Stimulated activated CD8-positive, alpha-beta memory T cell treated with anti-CD3 and anti-CD28 coated beads, Interleukin-12 subunit alpha, Interleukin-12 subunit beta, amount 100 ng/mL, for 4 hours (primary cell): ENCODE measurements at places on chromosomes 7 and 10.
A peak's percentile ranks its signal among the peaks of the same experiment; 100 is the strongest.

- no peak for DNase-seq
These were observed 32.0 kb downstream of the ANTXRL start for GRCh38 chr10:46318799-46319198.

GRCh38 chr7:96321658-96322372 lies at the start of gene SLC25A13:
Gene SLC25A13 (minus strand): TSS chr7:96322098. CDS start chr7:96321956, 142 bp downstream.
- DNase-seq = peak; percentile 45

DNA sequence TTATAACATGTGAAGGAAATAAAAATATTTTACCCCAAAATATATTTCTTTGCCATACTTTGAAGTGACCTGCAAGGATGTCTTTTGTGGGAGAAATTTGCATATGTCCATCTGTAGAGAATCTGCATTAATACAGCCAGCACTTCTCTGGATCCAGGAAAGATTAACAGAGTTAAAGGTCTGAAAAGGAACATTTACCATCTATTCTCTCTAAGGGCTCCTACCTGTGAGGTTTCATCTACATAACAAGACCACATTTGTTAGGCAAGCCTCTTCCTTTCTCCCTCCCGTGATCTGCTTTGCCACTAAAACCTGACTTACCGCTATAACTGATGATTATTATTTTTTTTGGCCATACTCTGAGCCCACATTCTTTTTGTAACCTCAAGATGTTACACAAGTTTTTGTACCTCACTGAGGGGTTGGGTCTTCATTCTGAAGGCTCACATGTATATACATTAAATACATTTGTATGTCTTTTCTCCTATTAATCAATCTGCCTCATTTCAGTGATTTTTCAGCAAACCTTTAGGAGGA lies 129.4 kb downstream of the AKR1D1 start:
- no peak for DNase-seq

GRCh38 chr10:91924212-91925021 lies 847 bp downstream of the BTAF1 start:
- no peak for DNase-seq

GRCh38 chr7:157818701-157819454 lies 482.1 kb downstream of the DNAJB6 start:
- DNase-seq = no peak

DNA sequence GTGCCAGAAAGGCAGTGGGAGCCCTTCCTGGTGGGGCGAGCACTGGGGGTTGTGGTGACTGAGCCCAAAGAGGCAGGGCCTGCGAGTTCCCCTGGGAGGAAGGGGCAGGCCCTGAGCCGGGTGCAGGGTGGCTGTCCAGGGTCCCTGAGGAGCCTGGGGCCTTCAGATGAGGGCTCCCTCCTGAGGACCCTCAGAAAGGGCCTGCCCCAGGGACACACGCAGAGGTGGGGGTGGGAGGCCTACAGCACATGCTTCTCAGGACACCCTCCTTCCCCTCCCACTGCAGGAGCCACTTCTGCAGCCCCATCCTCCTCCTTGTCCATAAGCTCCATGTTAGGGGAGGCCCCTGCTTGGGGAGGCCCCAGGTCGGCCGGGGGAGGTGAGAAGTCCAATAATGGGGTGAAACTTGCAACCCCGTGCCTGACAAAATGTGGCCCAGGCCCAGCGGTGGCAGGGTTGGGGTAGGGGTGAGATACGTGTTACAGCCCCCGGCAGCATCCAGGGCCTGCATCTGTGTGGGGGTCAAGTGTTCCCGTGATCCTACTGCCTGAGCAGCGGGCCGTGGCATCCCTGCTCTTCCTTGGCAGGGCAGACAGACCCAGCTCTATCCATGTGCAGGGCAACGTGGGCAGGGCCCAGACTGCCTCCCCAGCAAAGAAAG lies 31.8 kb upstream of the RET start:
- DNase-seq = no peak

DNA sequence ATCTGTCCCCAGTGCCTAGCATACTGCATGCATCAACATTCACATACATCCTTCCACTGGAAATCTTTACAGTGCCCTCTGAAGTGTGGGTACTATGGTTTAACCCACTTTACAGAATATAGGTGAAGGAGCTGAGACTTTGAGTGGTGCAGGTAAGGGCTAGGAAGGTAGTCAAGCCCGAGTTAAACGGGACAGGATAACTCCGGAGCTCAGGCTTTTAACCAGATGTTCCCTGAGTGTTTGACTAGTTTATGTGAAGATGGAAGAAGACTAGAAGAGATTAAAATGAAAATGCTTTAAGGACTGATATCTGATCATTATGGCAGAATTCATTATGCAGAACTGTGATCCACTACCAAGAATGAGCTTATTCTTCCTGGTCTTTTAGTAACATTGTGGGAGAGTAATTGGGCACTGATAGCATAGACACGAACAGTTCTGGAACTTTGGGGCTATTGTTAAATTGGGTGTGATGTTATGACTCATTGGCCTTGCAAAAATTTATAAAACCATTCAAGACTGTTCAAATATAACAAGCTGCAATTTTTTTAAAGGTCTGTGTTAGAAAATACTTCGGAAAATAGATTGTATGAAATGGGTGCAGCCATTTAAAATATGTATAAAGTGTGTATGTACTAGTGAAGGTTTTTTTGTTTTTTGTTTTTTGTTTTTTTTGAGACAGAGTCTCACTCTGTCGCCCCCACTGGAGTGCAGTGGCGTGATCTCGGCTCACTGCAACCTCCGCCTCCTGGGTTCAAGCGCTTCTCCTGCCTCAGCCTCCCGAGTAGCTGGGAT lies 4.4 kb downstream of the CUL1 start:
- no peak for DNase-seq

GRCh38 chr10:50614444-50615137 lies 9.2 kb downstream of the SGMS1 start:
- DNase-seq = no peak

DNA sequence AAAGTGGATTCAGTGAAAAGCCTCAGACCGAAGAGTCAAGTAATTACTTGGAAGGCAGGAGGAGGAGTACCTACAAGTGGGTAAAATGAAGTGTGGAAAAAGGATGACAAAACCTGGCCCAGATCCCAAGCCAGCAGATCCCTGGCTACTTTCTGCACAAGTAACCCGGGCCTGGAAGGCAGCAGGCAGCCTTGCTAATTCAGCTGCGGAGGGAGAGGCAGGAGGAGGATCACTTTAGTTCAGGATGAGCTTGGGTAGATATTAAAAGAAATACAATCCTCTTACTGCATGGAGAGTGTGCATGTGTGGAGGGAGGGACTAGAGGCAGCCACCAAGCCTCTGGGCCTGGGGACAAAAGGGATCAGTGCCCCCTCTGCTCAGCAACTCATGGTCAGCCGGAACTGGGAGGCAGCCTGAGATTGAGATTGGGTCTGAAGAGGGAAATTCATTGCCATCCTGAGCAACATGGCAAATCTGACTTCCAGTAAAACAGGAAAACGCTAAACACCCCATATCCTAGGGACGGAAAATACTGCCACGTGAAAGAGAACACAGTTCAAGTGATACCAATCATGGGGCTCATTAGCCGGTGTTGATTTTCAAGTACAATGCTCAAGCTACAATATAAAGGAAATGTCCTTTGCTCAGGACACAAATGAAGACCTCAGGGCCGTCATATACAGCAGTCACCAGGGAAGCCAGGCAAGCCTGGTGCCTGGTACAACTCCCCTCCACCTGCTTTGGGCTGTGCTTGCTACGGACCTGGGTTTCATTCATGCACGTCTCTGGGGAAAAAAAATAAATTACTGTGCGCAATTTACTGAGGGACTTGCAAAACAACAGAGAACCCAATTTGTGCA lies 1.3 kb downstream of the AMPH start:
- no peak for DNase-seq

- peak; percentile 8 for DNase-seq
These were observed 231.8 kb downstream of the KCNMA1 start for GRCh38 chr10:77405771-77406241.

- no peak for DNase-seq
These were observed 5.8 kb downstream of the TSPAN15 start for GRCh38 chr10:69456880-69457693.

DNA sequence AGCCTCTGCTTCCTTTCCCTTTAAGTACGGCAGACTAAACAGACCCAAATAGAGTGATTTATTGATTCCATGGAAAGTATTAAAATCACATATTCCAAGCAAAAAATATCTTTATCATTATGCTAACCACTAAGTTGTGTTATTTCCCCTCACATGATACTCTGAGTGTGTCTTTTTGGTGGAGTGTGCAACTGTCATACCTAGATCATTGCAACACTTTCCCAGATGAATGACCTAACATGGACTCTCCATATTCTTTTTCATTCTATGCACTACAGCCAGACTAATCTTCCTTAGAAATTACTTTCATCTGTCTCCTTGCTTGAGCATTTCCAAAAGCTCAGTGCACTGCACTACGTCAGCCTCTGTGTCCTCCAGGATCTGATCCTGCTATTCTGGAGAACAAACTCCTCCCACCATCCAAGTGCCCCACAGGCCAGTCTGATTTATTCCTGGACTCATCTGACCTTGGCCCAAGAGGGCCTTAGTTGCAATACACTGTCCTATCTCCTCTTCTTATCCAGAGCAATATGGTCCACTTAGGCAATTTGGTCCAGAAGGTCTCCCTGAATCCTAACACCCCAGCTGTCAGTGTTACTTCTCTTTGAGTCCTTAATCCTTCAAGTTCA lies 263.3 kb upstream of the KLF6 start:
- no peak for DNase-seq

DNA sequence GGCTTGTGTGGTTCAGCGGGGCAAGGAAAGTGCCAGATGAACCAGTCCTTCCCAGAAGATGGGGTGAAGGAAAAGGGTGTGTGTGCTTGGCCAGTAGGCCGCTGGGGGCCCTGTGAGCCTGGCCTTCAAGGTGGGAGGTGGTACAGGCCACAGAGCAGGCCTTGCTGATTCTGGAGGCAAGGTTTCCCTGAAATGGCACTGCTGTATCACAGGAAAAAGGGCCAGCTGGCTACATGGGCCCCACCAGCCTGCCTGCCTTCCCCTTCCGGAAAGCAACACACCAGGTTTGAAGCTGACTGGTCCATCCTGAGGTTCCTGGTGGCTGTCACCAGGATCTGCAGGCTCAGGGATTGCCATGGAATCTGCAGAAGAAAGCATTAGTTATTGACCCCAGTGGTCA lies 12.5 kb downstream of the MMRN2 start:
- no peak for DNase-seq

DNA sequence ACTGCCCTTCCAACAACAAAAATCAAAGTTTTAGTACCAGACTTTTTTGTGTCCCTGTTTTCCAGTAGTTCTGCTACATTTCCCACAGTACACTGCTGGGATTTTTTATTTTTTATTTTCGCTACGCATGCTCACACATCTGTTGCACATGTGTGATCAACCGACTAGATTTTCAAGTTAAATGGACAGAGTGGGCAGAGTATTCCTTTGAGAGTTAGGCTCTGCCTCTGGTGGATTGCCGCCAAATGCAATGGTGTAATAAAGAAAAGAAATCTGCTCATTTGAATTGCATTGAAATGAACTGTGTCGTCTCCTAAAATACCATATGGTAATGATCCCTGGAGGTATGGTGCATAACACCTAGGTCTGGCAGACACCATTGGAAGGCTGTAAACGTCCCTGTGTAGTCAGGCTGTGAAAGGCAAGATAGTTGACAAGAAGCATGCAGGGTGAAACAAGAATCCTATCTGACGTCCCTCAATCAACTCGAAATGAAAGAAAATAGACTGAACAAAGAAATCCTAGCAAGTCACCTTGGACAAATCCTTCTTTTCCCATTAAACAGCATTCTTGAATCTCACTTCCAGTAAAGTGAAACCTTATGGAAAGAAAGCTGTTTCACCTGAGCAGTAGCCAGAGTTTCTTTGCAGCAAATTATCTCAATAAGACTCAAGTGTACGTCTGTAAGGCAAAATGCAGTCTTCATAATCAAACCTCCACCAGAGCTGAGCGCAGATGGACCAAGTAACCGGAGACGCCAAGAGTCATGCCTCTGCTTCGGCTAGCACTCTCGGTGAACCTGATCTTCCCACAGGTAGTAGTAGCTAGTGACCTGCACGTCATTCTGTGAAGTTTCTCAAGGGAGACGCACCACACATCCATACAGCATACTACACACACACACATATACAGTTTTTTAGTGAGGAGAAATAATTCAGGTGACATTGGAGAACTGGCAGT lies 357.3 kb downstream of the CRPPA start:
- DNase-seq = no peak

DNA sequence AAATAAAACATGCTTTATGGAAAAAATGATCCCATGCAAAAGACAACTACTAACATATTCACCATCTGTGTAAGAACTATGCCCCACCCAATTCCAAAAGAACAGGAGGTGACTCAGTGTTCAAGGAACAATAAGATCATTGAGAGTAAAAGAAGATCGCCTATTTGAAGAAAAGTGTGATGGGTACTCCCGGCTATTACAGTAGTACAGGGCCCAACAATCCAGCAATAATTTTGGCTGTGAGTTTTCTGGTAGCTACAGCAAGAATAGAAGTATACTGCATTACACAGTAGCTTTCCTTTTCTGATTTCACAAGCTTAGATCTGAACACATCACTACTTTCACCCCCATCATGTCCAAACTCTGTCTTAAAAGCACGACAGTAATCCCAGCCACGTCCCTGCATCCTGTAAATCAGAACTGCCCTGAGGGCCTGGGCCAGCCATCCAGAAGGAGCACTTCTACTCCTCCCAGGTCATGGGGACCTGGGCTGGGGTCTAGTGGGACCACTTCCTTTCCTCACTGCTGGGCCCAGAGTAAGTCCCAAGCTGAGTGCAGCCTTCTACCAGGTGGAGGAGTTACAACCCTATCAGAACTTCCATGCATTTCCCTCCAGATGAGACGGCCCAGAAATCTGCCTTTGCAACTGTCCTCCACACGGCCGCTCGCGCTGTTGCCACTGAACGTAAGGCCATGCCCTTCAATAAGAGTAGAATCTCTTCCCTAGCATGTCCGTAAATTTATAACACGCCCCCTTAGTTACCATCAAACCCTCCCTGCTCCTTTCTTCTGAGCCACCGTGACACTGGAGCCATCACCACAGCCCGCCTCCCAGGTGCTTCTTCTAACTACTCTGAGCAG lies 7.9 kb downstream of the ESYT2 start:
- DNase-seq = no peak

DNA sequence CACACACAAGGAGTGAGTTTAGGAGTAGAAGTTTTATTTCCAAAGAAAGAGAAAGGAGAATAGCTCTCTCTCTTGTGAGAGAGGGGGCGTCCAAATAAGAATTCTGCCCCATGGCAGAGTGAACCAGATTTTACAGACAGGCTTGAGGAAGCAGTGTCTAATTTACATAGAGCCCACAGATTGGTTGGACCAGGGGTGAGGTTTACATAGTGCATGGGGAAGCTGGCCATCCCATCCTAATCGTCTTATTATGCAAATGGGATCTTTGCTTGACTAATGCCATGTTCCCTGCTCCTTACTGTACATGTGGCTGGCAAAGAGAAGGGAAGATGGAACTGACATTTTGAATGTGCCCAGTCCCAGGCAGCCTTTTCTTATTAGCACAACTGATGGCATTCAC lies 60.0 kb upstream of the ACSM6 start:
- no peak for DNase-seq
